ENCODE measurements at places on chromosomes 16 and 17.

DNA sequence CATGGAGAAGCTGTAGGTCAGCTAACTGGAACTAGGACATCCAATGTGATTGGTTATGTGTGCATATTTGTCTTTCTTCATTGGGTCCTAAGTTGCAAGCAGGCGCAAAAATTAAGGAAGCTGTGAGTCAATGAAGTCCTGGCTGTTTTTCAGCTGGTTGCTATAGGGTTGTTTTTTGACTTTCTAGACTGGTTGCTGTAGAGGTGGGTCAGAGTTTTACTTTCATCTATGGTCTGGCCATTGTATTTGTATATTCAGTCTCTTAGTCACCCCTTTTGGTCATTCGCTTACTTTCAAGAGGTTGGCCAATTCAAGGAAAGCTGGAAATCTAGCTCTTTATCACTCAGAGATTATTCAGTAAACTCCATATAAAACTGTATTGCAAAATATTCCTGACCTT, 62.0 kb upstream of the AMZ2 start:
- no peak for DNase-seq

GRCh38 chr17:10631048-10631700, 25.9 kb downstream of the MYH3 start:
- no peak for DNase-seq

DNA sequence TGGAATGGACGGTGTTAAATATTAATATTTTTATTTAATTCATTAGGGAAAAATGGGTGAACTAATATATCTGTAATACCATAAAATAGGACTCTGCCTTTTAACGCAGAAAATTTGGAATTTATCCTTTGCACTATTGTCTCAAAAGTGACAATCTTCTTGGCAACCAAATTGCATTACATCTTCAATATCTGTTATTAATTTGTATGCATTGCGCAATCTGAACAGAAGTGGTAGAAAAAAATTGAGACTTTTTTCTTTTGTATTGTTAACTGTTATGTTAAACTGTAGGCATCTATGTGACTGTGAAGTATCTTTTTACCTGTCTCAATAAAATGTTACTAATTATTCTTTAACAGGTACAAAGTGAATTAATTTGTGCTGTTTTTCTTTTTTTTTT, 55.6 kb downstream of the PPM1E start:
- DNase-seq: no peak

GRCh38 chr16:75011634-75012307, 12.9 kb downstream of the ZNRF1 start:
- peak; percentile 94 for DNase-seq

DNA sequence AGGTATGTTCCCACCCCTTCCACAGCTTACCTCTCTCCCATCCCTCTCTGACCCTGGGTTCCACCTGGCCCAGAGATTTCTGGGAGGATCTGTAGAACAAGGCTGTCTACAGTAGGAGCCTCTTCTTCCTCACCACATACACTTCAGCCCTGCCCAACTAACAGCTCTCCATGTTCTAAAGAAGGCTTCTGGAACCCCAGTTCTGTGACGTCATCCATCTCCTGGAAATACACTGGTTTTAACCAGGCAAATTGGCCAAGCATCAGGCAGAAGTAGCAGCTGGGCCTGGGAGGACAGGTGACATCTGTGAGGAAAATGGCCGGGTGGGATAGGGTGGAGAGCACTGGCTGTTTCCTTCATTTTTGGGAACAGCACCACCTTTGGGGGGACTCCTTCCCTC, at the start of gene LYZL6:
Gene LYZL6, minus strand, starts transcription at position 177 of the 400 bp plus-strand sequence. CDS start 4,357 bp downstream, outside the sequence.
- no peak for DNase-seq

DNA sequence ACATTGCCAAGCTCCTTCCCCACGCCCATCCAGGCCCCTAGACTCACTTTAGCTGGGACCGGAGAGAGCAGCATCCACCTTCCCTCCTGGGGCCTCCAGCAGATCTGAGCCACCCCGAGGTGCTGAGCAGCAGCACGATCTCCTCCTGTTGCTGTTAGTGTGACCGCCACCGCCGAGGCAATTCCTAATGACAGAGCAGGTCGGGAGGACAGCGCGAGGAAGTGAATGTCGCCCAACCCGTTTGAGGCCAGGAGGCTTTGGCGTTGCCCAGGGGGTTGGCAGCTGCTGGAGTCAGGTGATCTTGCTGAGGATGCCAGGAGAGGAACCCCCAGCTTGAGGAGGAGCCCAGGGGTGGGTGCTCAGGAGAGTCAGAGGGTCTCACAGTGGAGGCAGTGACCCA, at the start of gene RNF222:
Gene RNF222, minus strand, starts transcription at position 192 of the 400 bp plus-strand sequence. CDS start 4,366 bp downstream, outside the sequence.
- DNase-seq: no peak

- peak; percentile 77 for DNase-seq
Measured at GRCh38 chr16:17367923-17368322, 102.8 kb downstream of the XYLT1 start.

GRCh38 chr17:38465391-38466345, 37.4 kb downstream of the ARHGAP23 start:
- DNase-seq: no peak

DNA sequence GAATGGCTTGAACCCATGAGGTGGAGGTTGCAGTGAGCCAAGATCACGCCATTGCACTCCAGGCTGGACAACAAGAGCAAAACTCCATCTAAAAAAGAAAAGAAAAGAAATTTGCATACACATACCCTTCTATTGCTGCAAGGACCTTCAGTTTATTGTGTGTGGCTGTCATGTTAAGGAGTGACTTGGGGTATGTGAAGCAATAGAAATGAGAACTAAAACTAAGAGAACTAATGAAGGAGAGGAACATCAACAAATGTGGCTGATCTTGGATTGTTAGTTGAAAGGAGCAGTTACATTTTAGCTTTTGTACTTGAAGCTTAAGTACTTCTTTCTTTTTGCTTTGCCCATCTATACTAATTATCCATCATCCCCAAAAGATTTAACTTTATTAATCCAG, 12.7 kb upstream of the NSRP1 start:
- DNase-seq: no peak

DNA sequence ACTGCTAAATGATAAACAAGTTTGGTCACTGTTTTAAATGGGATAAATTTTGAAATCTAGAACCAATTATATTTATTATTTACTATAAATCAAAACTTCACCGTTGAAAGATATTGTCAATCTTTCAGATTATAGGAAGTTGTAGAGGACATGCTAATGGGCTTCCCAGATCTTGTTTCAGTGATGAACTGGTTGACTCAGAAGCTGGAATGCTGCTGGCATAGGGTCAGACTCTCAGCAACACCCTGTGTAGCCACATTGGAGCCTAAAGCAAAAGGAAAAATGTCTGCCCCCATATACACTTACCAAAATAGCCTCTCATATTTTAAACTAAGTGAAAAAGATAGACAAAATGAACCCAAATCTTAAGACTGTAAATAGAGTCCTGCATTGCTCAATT, 916.9 kb upstream of the SOX9 start:
- DNase-seq: peak; percentile 29

- DNase-seq: no peak
Measured at GRCh38 chr16:27868180-27868579, 195.3 kb downstream of the GSG1L start.

- DNase-seq: peak; percentile 23
Measured at GRCh38 chr17:42182927-42183734, 2.1 kb downstream of the HCRT start.

GRCh38 chr17:47956791-47957590, 692 bp downstream of the PRR15L start:
- DNase-seq: no peak

- DNase-seq: no peak
Measured at GRCh38 chr17:55201308-55201932, 63.3 kb upstream of the HLF start.

DNA sequence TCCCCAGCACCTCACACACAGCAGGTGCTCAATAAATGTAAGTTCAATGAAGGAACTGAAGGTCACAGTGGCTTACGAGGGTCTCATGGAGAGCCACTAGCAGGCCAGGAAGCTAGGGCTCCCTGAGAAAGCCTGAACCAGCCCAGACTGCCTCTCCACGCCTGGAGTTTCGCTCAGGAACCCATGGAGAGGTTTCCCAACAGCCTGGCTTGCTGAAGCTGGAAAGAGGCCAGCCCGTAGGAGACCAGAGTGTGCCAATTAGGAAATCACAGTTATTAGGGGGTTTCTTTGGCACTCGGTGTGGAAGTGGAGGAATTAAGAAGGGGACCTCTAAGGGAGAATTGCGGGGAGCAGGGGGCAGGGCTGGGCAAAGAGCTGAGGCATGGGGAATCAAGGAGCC, 36.3 kb upstream of the CACNG1 start:
- DNase-seq: no peak

DNA sequence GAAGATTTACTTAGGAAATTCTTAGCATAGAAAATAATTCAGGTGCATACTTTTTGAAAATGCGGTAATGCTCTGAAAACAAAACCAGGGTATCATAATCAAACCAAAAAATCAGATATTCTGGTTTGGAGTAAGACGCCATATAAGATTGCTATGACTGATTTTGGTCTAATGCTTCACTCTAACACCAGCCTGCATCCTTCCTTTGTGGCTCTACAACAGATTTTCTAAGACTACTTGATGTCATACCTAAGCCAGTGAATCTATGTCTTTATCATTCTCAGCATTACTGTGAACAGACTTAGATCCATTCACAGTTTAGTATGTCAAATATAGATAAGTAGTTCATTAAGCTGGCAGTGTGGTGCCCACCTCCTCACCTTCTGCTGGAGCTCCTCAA, 590 bp downstream of the KRT33B start:
- no peak for DNase-seq

DNA sequence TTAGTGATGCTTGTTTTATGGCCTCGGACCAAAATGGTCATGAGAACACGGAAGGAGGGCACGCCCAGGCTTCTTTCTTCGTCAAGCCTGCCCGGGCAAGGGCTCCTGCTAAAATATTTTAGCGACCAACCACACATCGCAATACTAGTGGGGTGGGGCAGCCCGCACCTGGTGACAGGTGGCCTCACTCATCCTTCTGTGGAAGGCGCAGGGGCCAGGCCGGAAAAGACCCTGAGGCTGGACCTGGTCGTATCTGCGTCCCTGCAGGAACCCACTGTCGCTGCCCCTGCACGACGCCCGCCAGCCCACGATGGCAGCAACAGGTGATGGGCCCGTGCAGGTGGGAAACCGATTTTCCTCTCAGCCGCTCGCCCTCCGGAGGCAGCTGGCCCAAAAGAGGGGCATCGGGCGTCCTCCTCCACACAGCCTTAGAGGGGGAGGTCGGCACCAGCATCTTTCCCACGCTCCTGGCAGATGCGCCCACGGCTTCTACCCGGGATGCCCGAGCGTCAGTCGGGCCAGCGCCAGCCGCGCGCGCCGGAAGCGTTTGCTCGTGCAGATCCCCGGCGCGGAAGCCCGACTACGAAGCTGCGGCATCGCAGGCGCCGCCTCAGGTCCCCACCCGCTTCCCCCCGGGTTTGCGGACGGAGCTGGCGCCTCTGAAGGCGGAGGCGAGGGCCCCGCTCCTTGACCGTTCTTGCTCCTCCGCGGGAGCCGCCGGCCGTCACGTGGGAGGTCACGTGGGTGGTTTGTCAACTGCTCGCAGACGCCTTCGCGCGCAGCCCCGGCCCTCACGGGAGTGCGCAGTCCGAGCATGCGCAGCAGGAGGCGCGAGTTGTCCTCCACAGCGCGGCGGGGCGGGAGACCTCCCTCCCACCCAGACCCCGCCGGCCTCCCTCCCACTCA, 22.8 kb upstream of the FOXK2 start:
- peak; percentile 78 for DNase-seq

- DNase-seq: no peak
Measured at GRCh38 chr16:54152362-54153239, 134.0 kb downstream of the IRX3 start.

DNA sequence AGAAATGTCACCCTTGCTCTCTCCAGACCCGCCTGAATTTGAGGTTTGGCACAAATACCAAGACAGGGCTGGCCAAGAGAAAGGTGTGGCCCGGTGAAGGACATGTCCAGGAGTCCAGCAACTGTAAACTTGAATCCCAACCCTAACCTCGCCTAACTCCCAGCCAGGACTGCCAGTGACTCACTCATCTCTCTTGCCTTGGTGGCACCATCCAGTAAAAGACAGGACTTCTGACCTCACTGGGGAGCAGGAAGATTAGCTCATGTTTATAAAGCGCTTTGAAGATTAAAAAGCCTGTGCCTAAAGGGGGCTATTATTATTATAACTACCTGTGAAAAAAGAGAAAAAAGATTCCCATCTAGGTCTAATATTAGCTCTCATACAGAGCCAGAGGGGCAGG, 335.3 kb downstream of the SOX9 start:
- DNase-seq: peak; percentile 79

DNA sequence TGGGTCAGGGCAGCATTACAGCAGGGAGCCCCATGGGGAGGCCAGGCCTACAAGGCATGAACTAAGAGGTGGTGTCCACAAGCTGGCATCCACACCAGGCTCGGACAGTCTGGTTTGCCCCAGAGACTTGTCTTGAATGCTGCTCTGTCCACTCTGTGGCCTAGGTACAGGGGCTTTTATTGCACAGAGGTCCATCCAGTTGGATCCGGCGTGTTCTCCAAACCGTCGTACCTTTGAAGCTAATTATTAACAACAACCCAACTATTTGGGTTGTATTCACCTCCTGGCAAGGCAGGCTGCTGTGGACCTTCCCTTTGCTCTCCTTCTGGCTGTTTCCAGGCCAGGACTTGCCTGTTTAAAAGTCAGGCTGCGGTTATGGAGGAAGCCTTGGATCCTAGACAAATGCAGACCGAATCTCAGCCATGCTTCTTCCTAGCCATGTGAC, 123.4 kb downstream of the CLEC16A start:
- no peak for DNase-seq

GRCh38 chr16:24577167-24577566, 37.8 kb downstream of the RBBP6 start:
- peak; percentile 4 for DNase-seq

DNA sequence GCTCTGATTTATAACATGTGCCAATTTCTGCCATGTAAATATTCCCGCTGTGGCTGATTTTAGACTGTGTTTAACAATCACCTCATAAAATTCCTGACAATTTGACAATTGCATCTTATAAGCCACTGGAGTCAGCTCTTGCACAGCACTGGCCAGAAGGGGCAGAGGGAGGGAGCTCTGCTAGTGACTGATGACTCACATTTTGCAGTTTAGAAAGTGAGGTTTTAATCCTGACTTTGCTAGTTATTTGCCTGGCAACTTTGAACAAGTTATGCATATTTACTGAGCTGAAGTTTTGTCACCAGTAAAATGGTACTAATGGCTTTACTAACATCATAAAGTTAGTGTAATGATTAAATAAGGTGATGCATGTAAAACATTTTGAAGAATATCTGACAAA, 452.3 kb downstream of the CNTNAP4 start:
- no peak for DNase-seq

DNA sequence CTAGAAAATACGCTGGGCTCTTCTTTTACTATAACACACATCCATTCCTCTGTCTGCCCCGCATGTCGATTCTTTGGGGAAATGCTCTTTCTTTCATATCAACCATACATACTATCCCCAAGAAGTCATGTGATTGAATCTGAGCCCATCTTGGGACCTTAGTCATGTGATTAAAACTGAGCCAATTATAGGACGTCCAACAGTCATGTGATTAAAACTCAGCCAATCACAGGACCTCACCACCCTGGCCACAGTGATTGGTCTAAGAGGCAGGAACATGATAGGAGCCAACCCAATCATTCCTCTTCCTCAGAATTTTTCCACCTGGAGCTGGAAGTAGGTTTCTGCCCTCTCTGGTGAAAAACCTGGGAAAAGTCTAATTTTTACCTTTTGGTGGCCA, 78.8 kb downstream of the TMEM114 start:
- no peak for DNase-seq

GRCh38 chr17:79826204-79826680, 13.0 kb downstream of the CBX4 start:
- DNase-seq: no peak
